Stimulated activated CD8-positive, alpha-beta memory T cell treated with anti-CD3 and anti-CD28 coated beads, Interleukin-2, amount 100 ng/mL, for 1 hour (primary cell): ENCODE measurements at places on chromosomes 5 and 9.

DNA sequence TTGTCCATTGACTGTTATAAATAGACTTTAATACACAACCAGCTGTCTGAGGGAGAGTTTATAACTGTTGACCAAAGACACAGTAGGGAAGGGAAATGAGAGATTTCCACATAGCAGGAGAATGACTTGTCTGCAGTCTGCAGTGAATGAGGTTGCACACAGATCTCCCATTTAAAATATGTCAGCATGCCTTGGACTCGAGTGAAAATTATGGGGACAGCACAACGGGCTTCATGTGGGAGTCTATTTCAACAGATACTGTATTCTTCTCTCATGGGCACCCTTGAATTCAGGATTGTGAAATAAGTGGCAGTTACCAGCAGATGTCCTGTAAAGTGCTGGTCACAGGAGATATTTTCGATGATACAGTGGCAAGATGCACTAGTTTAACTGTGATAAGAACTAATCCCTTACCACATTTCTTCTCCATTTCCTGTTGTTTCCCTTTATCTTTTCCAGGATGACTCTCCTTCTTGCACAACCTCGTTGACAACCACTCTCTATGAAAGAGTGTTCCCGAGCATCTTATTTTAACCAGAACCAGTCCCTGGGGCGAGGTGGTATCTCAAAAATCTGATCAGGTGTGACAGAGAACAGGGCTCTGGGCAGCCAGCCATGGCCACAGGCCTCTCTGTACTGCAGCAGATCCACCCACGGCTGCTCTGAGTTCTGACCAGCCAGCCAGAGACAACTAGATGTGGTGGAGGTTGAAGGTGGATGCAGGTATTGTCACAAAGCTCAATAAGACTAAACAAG, 51.5 kb upstream of the MAP3K1 start:
- no peak for DNase-seq

DNA sequence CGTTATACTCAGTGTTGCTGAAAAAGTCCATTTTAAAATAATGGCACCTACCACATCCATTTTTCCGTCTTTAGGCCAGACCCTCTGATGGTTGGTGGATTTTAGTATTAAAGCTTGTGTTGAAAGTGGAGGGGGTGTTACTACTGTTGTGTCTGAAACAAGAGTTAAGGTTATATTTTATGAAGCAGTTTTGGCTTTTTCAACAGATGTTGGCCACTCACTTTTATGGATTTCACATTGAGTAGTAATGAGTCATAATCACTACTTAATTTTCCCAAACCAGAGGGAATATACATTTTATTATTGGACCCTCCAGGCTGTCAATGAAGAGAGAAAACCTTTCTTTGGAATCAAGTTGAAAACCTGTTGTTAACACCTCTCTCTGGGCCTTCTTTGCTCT, 88.0 kb downstream of the TRIO start:
- DNase-seq = no peak

DNA sequence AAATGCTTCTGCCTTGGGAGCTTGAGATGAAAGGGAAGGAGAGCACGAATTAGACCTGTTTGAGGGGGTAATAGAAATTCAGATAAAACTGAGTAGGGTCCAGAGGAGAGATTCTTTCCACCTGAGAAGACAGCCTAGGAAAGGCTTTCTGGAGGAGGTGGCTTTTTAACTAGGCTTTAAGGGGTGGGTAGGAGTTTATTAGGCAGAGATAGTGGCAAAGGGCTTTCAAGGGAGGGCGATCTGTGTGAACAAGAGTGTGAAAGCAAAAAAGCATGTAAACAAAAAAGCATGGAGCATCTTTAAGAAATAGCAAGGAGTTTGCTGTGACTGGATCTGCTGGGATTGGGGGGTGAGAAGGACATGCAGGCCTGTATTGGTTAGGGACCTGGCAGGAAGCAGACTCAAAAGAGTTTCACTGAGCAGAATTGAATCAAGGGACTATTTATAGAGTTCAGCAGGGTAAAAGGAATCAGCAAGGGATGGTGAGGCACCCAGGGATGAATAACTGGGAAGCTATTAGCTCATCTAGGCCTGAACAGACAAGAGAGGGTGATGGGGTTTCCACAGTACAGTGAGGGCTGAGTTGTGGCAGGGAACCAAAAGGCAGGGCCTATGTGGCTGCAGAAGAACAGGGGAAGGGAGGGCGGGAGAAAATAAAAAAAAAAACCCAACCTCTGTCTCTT, 18.8 kb downstream of the SLC1A1 start:
- no peak for DNase-seq

GRCh38 chr9:136292591-136293448, 11.1 kb downstream of the CCDC187 start:
- DNase-seq = no peak

DNA sequence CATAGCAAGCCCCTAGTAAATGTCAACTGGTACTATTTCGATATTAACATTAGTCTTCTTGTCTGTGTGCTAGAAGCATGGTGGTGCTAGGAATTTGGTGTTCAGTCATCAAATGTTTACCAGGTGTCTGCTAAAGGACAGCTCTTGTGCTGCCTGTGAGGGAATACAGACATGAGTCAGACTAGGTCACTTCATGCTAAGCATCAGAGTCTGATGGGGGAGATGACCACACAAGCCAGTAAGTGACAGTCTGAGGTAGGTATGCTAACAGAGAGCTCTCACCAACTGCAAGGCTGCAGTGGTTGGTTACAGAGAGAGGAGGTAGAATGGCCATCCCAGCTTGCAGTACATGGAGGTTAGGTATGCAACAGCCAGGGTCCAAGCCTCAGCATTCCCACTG, 320.9 kb downstream of the CDK5RAP2 start:
- no peak for DNase-seq

DNA sequence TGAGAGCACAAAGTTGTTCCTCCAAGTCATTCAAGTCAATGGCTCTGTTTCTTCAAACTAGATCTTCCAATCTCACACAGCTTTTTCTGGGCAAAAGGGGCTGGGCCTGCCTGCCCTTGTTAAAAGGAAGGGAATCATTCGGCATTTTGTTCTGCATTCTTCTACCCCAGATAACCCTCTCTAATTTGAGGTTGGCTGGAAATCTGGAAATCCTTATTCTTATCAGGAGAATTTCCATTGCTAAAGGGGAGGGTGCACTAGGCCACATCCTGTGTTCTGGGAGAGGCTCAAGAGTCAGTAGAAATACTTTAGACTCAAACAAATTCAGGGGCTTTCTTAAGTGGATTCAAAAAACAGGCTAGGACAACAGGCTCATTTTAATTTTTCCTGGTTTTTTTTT, 384.7 kb upstream of the ZNF462 start:
- no peak for DNase-seq

DNA sequence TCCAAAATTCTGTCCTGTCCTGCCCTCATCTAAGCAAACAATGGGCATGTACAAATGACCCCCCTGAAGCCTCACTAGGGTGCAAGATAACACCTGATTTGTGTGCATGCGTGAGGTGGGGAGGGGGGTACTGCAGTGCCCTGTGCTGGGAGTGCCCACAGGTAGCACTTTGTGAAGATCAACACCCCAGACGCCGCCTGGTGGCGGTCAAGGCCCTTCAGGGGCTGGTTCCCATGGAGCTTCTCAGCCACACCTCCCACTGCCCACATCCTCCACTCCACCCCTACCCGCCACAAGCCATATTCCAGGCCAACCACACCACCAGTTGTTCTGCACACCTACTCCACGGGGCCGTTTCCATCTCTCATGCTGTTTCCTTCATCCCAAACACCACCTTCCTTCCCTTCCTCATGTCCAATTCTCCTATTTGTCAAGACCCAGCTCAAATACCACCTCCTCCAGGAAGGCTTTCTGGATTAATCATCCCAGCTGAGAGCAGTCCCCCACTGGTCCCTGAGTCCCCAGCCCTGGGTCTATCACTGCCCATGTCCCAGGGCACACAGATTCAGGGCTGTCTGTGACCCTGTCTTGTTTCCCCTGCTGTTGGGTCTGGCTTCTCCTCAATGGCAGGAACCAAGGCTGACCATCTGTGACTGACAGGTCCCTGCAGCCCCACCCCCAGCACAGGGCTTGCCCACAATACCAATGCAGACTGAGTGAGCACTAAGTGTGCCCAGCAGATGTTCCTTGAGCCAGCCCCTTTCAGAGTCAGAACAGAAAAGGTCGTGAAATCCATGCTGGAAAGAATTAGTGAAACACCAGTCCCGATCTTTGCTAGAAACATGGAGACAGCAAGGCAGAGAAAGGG, 178.4 kb downstream of the PAX5 start:
- no peak for DNase-seq

DNA sequence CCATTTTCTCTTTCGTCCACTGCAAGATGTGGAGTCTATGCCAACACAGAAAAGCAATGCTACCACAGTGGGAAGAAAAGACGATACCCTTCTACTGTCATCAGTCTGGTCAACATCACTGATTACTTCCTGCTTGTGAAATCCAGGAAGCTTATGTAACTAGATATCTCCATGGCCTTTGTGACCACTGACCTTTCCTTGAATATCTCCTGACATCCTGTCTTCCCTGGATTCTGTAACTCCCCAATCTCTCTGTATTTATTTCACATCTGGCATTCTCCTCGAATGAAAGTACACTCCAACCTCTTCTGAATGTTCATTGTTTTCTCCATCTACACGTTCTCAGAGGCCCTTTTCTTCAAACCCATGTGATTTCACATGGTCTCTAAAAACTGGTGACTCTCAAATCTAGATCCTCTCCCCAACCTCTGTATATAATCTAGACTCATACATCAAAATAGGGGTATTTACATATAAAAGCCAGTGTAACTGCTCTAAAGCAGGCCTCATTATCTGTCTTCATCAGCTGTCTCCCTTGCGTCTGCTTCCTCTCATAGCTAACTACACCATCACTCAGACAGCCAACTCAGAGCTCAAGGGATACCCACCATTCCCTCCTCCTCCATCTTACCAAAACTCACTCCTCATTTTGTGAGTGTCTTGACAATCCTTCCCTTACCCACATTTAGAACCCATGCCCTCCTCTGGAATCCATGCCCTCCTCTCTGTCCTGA, 156.8 kb downstream of the SEMA5A start:
- DNase-seq = no peak

DNA sequence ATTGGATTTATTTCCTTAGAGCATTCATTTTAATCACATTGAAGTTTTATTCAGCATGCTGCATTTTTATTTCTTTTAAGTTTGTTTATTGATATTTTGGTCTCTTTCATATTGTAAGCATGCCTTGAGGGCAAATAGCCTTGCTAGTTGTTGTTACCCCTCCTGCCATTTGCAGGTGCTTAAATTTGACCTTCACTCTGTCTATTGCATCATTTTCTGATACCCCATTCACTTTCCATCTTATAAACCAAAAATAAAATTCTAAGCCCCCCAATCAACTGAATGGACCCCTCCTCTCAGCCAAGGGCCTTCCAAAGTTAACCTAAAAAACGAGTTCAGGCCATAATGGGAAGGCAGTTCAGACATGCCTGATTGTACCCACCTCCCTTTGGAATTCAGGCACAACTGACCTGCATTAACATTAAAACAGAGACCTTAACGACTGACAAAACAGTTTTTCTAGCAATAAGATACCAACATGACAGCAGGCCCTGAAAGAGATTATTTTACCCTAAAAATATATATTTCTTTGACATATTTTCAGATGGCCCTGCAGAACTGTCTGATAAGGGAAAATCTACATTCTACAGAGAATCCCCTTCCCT, 32.1 kb downstream of the TARS1 start:
- no peak for DNase-seq

- no peak for DNase-seq
Measured at GRCh38 chr5:128736553-128736952, 198.5 kb upstream of the FBN2 start.

- no peak for DNase-seq
Measured at GRCh38 chr5:173016598-173017046, 33.1 kb downstream of the ATP6V0E1 start.

GRCh38 chr5:36870399-36871040, 6.0 kb upstream of the NIPBL start:
- no peak for DNase-seq

- no peak for DNase-seq
Measured at GRCh38 chr9:73125651-73126050, 26.0 kb upstream of the ANXA1 start.

GRCh38 chr9:34552986-34553385, 30.2 kb upstream of the ENHO start:
- DNase-seq = no peak

- no peak for DNase-seq
Measured at GRCh38 chr5:156359476-156359875, 32.5 kb downstream of the SGCD start.

GRCh38 chr9:82565188-82565969, 497.6 kb downstream of the RASEF start:
- no peak for DNase-seq

- DNase-seq = no peak
Measured at GRCh38 chr9:113317777-113318176, 14.6 kb upstream of the RNF183 start.
